ENCODE measurements at places on chromosomes 3 and 15.

DNA sequence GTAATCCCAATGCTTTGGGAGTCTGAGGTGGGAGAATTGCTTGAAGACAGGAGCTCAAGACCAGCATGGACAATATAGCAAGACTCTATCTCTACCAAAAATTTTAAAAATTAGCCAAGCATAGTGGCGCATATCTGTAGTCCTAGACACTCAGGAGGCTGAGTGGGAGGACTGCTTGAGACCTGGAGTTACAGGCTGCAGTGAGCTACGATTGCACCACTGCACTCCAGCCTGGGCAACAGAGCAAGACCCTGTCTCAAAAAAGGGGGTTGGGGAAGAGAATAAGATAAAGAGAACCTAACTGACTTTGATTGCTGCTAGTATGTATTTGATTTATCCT is 755 bp downstream of the CD200R1 start:
- DNase-seq: peak; percentile 24

DNA sequence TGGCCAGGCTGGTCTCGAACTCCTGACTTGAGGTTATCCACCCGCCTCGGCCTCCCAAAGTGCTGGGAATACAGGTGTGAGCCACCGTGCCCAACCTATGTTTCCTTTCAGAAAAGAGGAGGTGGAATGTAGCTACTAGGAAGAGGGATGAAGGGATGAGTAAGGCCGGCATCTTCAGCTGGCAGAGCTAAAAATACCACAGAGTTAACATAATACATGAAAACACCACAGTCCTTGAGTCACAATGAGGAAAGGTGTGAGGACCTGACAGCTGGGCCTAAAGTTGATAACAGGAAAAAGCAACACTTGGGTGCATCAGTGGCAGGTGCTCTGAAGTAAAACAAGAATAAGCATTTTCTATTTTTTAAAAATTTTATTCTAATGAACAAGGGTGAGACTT is 392.2 kb downstream of the DIPK2A start:
- DNase-seq: no peak

DNA sequence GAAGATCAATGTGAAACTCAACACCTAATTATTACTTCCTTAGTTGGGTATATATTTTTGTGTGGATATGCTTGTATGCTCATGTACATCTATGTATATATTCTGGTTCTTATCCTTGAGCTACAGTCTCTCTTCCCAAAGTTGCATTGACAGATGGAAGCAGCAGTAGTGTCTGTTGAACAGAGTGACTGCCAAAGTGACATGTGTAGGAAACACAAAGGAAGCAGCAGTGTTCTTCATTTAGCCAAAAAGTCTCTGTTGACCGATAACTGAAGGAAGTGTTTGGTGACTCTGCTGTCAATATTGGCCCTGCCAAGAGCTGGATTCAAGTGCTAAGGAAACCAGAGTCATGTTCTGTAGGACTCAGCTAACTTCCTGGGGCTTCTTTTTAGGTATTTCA is 123.8 kb downstream of the C3orf70 start:
- no peak for DNase-seq

GRCh38 chr3:129577366-129577765 is 29.1 kb downstream of the PLXND1 start:
- no peak for DNase-seq

- no peak for DNase-seq
Observed at GRCh38 chr15:53978253-53978906, at the start of gene UNC13C. TSS of gene UNC13C (plus strand) at chr15:53978441. CDS start at chr15:54012904, 34,463 bp downstream.

DNA sequence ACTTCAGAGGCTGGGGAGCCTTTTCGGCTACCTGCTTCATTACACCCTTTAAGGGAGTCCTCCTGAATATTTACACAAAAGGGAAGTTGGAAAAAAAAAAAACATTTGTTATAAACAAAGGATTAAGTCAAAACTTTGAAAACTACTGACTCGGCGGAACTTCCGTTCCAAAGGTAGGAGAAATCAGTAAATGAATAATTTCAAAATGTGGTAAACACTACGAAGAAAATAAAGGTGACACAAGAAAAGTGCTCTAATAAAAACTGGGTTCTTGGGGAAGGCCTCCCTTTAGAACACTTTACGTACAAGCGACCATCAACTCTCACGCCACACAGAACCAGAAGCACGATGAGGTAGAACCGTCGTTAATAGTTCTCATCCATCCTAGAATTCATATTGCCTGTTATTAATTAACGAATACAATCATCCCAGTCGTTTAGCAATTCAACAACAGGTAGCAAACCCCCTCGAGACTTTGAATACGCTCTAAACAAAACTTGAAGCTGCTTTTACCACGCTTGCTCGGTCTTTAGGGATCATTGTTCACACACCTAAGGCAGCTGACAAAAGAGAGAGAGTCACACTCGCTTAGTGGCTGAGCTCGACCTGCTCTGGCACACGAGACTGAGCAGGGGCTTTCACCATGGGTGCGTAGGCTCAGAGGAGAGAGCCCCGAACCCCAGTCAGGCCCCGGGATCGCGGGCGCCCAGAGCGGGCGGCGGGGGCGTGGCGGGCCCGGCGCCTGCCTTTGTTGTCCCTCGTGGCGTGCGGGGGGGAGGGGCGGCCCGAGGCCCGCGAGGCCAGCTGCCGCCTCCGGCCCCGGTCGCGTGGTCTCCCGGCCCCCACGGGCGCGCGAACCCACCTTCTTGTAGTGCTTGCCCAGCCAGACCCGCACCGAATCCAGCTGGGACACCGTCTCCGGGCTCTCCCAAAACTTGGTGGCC is 680 bp downstream of the SMARCC1 start:
- DNase-seq: peak; percentile 67

DNA sequence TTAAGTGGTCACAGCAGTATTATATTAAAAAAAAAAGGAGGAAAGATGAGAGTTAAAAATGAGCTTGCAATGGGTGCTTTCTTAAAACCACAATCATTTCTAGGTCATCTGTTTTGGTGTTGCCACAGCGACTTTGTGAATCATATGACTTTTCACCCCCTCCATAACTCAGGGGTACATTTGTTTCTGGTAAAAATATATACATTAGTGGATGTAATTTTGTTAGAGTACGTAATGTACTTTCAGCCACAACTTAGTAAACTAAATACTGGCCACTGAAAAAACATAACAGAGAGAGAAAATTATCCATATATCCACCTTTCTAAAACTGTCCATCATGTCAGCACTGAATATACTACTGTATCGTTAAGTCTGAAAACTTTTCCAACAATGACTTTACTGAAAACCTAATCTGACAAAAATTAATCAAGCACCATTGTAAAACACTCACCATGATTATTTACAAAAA is 3.4 kb downstream of the ANKRD28 start:
- DNase-seq: peak; percentile 68

GRCh38 chr3:15646851-15647511 is 45.4 kb downstream of the BTD start:
- peak; percentile 25 for DNase-seq

DNA sequence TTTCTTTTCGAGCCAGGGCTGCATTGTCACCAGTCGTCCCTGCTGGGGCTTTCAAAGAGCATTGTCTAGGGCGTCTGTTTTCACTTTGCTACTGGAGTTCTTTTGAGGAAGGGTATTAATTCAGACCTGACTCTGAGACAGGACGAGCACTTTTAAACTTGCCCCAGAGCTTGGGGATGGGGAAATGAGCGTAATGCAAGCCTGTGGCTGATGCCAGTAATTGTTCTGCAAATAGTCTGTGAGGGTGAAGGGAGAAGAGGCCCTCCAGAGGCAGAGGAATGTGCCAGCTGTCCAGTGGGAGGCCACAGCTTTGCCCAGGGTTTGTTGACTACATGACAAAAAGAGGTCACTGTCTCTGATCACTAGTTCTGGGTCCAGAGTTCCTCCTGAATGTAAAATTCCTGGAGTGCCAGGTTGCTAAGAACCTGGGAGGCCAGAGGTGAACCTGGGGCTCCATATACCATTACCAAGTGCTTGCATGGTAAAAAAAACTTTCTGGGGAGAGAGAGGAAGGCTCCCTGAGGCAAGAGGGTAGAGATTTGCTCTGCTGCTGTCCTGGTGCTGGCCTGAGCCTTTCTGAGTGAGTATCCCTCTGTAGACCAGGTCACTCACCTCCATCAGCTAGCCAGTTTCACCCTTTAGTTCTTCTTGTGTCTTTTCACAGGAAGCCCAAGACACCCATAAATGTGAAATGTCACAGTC is 14.8 kb downstream of the EEFSEC start:
- no peak for DNase-seq

GRCh38 chr15:95930659-95931375 is 399.7 kb upstream of the NR2F2 start:
- no peak for DNase-seq

DNA sequence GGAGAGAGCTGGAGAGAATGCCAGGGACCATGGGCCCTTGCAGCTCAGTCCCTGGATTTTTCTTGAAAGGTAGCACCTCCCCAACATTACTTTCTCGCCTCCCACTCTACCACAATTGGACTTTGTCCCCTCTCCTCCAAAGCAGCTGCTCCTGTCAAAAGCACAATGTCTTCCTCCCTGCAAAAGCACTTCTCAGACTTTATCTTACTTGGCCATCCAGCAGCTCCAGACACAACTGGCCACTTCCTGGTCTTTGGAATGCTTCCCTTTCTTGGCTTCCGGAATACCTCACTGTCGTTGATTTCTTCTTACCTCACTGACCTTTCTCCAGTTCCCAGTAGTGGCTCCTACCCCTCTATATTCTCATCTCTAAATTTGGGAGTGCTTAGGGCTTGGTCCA is 134.6 kb upstream of the PROK2 start:
- DNase-seq: no peak

DNA sequence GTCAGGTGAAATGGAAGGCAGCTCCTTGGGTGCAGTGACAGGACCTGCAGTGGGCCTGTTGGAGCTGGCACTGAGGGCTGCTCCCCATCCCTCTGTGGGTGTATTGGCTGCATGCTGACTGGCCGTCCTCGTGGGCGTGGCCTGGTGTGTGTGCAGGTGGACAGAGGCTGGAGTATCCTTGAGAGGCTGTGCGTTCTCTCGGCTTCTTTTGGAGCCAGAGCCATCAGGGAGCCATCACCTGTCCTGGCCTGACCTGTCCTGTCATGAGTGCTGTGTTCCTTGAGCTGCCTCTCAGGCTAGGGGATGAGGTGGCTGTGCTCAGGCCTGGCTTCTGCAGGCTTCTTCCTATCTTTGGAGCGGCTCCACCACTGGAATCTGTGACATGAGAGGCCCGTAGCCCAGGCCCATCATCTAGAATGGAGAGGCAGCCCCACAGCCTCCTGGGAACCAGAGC is 61.5 kb downstream of the APBA2 start:
- DNase-seq: no peak

DNA sequence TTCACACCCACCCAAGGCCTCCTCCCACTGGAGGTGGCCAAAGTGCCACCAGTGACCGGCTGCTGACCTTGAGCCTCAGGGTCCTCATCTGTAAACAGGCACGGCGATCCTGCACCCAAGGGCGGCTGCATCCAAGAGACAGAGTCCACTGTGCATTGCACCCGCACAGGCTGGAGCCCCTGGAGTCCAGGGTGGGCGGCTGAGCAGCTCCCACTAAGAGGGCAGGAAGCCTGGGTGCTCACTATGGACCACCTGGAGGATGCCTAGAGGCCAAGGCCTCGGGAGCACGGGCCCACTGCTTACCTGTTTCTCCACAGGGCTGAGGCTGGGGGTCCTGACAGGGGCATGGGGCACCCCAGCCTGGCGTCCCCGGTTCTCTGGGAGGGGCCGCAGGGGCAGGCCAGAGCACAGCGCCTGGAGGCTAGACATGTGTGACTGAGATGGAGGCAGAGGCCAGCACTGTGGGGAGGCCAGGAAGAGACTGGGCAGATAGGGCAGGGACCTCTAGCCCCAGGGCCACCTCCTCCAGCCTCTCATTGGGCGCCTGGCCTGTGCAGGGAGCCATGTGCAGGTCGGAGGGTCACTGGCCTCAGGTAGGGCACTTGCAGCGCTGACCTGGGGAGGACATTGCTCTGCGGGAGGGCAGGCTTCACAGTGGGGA is at the start of gene UROC1:
Gene UROC1 (minus strand): TSS at position 483 of the 661 bp plus-strand sequence. CDS start 54 bp downstream, at position 429.
- DNase-seq: no peak

DNA sequence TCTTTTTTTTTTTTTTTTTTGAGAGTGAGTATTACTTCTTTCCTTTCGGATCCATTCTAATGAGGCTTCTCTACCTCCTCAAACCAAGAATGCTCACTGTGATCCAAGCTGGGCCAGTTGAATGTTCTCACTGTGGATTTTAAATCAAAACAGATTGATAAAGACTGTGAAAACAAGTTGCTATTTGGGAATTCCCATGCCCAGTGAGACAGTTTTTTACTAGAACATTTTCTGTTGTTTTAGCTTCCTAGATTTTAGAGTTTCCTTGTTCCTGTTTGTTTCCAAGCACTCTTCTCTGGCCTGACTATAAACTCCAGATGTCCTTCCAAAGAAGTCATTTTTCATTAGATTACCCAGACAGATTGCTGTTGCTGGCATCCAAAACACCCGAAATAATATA is 60.1 kb upstream of the GALNT15 start:
- DNase-seq: no peak

DNA sequence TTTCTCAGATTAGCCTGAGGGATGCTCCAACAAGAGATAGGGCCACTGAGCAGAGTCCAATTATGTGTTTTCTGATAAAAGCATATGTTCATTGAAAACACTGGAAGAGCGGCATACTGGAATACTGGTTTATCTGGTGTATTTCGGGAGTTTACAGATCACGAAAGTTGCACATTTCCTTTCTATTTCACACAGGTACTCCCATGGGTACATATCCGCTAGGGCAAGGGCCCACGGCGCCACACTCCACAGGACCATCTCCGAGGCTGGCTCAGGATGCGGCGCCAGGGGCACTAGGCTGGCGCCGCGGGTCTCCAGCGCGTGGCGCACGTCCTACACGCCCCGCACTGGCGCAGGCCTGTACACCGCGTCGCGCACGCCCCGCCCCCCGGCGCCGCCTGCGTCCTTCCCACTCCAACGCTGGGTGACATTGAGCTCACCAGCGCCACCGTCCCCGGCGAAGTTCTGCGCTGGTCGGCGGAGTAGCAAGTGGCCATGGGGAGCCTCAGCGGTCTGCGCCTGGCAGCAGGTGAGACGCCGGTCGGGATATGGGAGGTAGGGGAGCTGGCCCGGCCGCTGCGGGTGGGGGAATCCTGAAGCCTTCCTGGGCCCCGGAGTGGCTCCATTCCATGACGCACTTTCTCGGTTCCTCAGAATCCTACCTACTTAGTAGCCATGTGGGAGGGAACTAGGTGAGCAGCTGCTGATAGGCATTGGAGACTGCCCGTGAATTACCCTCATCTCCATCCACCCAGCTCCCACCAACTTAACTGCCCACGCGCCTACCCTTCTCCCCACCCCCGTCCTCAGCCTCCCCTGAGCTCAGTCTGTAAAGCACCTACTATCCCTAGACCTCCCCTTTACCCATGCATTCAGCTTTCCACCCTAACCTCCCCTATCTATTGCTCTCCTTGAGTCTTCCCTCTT is at the start of gene FAM162A:
Gene FAM162A (plus strand): TSS at position 412 of the 927 bp plus-strand sequence. CDS start 84 bp downstream, at position 496.
- peak; percentile 97 for DNase-seq
